HepG2 (cell line): ENCODE measurements at places on chromosomes 16 and 17. TPM values are rescaled to one million over a fixed set of nuclear protein-coding genes. Genes with fewer than 3 reads are reported as not detected.

Gene PITPNM3
- total RNA-seq = 0.13 and 0.28 TPM in 2 replicates

Gene TSPOAP1
- total RNA-seq = not detected in 2 replicates

DNA sequence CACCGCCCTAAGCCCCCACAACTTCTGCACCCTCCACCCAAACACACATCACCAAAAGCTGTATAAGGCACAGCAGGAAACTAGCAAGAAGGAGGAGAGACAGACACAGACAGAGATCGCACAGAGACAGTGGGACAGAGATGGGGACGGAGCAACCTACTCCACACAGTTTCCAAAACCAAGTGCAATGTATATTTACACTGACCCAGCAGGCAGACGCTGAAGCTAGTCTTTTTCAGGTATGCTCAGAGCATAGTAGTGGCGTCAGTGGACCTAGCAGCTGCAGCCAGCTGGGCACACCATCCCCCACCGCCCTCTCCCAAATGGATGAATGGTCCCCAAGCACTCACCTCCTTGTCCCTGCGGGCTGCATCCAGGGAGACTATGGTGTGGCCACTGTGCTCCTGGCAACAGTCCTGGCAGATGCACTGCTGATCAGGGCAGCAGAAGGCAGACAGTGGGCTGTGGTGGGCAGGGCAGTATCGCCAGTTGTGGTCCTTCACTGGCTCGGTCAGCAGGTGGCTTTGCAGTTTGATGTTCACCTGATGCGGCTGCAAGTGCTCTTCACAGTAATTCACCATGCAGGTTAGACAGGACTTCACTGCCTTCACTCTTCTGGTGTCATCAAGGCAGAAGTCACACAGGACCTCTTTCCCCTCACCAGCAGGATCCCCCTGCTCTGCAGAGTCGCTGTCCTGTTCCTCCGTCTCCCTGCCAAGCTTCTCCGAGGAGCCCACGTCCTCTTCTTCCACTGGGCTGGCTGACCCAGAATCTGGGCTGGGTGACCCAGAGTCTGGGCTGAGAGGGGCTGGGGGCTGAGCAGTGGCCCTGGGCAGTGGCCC is 31.5 kb upstream of the FBXW10B start:
- no peak for DNase-seq

GRCh38 chr17:31631766-31632165 is 227.3 kb downstream of the COPRS start:
- DNase-seq = no peak

DNA sequence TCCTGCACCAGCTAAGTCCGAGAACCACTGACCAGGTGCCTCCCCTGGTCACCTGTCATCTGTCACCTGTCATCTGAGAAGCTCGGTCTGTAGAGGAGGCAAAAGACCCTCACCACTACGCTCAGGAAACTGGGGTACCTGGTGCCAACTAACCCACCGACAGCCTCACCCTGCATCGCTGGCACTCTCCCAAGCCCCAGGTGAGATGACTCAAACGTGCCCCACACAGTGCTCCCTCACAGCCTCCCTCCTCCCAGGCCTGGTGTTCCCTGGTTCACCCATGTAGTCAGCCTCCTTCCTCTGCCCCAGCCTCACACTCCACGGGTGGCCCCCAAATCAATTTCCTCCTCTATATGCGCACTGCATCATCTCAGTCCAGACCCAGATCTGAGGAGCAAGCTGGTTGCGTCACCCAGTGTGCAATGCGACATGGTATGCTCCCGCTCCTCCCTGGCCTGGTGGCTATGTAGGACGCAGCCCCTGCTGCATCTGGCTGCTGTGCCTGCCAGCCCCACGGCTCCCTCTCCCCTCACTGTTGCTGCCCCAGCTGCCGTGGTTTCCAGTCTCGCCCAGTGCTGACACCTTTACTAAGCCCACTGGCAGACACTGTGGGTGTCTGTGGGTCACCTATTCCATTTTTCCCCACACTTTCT is 68.3 kb downstream of the GTF3C1 start:
- no peak for DNase-seq

GRCh38 chr17:17137731-17138585 is 68.2 kb downstream of the PLD6 start:
- no peak for DNase-seq

DNA sequence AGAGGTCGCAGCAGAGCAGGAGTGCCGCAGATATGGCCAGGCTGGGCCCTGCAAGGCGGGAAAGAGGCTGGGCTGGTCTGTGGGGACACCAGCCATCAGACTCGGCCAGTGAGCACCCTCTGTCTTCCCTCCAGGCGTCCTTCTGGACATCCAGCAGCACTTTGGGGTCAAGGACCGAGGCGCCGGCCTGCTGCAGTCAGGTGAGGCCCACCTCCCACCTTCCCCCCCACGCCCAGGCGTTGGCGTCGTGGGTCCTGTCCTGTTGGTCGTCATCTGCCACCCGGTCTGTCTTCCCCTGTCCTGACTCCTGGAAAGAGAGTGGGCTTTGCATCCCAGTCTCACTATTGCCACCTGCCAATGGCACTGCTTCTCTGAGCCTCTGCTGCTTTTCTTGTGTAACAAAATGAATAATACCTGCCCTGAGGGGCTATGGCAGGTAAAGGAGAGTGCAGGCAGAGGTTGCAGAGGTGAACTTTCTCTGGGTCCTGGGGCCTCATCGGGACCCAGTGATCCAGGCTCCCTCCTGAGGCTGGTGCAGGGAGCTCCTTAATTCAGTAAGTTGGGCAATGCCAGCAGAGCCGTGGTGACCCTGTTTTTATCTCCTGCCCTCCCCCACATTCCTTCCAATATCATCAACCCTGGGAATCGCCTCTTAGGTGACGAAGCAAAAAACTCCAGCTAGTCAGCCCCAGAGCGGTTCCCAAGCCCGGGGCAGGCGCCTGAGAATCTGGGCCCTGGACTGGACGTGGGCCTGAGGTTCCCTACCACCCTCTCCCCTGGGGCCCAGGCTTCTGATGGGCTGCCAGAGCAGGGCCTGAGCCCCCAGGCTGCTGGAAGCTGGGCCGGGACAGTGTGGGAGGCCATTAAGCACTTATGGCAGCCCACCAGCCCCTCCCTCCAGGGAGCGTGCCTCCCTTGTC is 14.7 kb downstream of the SPNS2 start:
- DNase-seq = no peak

GRCh38 chr16:80375973-80376372 is 164.8 kb upstream of the DYNLRB2 start:
- no peak for DNase-seq

DNA sequence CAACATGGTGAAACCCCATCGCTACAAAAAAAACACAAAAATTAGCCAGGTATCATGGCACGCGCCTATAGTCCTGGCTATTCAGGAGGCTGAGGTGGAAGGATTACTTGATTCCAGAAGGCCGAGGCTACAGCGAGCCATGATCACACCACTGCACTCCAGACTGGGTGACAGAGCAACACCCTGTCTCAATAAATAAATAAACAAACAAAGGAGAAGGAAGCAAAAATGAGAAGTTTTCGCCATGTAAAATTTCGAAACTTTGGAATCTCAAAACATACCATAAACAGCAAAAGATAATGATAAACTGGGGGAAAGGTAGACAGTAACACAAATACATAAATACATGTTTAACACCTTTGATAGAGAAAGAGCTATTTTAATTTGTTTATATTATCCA is 130.9 kb downstream of the ZFHX3 start:
- DNase-seq = no peak
